ENCODE measurements at places on chromosomes 3 and 15.

DNA sequence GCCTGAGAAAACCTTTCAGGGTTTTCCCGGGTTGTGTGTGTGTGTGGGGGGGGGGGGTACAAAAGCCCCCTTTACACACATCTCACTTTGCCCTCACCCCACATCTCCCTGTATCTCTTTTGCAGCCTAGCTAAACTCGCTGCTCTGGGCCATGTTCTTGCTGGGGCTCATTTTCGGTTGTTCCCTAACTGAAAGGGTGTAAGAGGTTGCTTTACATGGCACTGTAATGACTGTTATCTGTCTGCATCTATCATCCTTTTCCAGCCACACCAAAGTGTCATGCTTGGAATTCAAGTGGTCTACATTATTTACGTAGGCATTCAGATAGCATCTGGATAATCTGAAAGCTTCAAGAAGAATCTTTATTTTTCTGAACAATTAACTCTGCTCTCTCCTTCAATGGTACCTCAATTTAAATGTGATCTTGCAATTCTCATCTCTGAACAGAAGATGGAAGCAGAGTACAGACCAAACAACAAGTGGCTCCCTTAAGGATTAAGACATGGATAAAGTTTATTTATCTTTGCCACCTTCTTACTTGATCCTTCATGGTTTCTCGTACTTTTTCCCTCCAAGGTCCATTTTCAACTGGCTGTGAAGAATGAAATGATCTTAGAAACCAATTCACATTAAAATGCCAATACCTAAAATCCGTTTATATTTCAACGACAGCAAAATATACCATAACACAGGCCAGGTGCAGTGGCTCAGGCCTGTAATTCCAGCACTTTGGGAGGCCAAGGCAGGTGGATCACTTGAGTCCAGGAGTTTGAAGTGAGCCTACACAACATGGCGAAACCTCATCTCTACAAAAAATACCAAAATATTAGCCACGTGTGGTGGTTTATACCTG is 34.9 kb downstream of the DCLK3 start:
- DNase-seq = peak; percentile 70

GRCh38 chr3:29065211-29065785 is 215.6 kb upstream of the RBMS3 start:
- no peak for DNase-seq

DNA sequence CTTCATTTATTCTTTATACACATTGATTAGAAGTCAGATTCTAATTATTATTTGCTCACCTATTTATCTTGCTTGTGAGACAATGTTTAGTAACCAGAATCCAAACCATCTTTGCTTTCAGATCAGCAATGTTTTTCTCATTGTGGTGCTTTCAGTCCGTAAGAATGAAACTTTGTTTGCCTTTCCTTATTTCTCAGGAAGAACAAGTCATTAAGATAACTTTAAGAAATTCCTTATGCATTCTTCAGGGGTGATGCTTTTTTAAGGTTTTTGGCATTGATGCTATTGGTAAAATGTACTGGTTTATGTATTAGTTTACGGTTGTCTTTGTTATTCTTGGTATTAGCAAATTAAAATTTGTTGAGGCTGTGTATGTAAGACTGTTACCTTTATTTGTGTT is 120.8 kb upstream of the POU1F1 start:
- no peak for DNase-seq

DNA sequence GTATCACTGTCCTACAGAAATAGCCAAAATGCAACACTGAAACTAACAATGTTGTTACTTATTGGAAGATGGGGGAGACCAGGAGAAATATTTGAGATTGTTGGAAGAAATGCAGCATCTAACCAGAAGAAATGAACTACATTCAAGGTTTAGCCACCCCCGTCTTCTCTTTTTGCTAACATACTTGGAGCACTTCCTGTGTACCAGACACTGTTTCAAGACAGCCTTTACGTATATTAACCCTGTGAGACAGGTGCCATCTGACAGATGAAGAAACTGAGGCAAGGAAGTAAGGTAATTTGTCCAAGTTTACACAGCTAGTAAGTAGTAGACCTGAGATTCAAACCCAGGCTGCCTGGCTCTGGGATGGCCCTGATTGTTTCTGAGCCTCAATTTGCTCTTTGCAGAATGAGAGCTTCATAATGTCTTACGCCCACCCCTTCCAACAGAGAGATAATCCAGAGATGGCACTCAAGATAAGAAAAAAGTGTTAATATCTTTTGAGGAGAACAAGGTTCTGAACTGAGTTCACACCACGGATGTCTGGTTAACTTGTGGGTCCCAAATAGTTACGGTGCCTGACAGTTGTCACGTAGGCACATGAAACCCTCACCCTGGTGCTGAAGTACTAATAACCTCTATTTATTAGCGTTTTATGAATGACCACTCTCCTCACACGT is 26.1 kb downstream of the RASGRP1 start:
- DNase-seq = no peak

DNA sequence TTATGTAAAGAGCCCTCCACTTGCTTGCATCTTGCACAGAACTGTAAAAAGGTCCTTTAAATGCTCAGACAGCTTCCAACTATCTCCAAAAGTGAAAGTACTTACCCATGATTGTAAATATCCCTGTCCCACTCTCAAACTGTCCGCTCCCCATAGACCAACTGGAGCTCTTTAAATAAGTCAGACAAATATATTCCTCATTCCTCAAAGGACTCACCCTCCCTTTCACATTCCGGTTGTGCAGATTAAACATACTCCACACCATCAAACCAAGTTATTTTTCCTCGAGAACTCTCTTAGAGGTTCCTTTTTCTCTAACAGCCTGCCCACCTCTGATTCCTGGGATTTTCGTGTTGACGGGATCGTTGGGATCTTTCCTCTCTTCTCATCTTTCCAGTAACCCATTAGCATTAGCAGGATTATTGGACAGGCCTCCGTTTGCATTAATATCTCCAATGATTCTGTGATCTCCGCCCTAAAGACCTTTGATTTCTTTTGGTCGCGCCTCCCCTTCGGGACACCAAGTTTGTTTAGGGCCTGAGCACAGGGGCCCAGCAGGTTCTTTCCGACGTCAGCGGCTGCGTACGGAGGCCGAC is 763 bp downstream of the GOLGB1 start:
- DNase-seq = peak; percentile 62

- no peak for DNase-seq
Observed at GRCh38 chr3:75906555-75907112, 121.3 kb upstream of the ZNF717 start.

- DNase-seq = peak; percentile 61
Observed at GRCh38 chr3:101850246-101851051, 1.1 kb downstream of the NFKBIZ start.

- DNase-seq = no peak
Observed at GRCh38 chr3:34988296-34988695, 651.0 kb upstream of the ARPP21 start.

- DNase-seq = no peak
Observed at GRCh38 chr3:38555149-38555840, 59.2 kb downstream of the EXOG start.

DNA sequence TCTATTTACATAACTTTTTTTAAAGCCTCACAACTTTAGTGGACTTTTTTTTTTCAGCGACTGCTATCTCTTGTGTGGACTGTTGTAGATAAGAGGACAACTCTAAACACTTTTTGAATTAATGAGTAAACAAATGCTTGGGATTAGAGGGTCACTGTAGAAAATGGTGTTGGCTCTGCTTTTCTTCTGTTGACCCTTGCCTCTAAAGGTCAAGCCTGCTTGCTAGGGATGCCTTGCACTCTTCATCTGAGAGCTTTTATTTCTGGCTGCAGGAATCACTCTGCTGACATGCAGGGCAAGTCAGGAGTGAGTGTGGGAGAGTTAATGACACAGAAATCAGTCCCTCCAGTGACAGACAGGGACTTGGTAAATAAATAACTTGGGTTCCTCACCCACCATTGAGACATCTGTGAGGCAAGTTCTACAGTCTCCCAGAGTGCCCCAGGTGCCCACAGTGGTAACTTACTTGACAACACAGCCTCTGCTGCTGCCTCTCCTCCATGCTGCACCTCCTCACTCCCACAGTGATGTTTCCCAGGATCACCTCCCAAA is 390.1 kb downstream of the IL20RB start:
- no peak for DNase-seq

GRCh38 chr3:13615019-13615528 is 66.1 kb downstream of the FBLN2 start:
- no peak for DNase-seq

- no peak for DNase-seq
Observed at GRCh38 chr3:4448187-4448586, 18.9 kb downstream of the SUMF1 start.

DNA sequence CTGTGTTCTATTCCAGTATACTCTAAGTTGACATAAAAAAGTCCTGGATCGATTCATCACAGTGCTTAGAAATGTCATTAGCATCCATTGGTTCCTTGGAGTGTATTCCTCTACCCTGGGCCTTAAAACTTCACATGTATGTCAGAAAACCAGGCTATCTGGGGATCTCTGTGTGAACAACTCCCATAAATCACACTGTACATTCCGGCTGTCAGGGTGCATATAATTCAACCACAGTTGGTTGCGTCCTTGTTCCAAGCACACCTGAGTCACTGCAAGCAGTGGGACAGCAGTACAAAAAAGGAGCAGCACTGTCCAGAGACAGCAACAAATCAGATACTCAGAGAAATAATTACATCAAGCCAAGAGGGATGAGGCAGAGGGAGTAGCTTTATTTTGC is 52.4 kb downstream of the PDZRN3 start:
- DNase-seq = no peak

GRCh38 chr3:126714276-126714900 is 10.3 kb downstream of the CHCHD6 start:
- no peak for DNase-seq

- no peak for DNase-seq
Observed at GRCh38 chr15:48411971-48412591, 80.9 kb downstream of the DUT start.

DNA sequence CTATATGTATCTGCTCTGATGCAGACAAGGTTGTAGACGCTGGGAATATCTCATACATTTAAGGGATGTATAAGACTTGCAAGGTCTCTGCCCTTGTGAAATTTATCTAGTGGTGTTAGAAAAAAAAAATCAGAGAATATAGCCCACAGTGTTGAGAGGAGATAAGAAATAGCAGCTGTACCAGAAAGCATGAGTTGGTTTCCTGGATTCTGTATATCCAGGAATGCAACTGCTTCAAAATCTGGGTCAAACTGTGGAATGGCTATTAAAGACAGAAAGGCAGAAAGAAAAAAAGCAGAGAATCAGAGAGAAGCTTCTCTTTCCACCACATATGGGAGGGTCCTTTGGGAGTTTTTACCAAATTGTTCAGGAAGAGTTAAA is 1.5 kb upstream of the TMEM212 start:
- DNase-seq = no peak

All from NAMALWA (cell line).